ENCODE measurements at places on chromosomes 11 and 22. TPM values are rescaled to one million over a fixed set of nuclear protein-coding genes. Genes with fewer than 3 reads are reported as not detected.

Gene LIF
- 0.19 TPM for total RNA-seq

Gene MMP13
- total RNA-seq = not detected

Gene HORMAD2
- total RNA-seq = not detected

Gene APOL5
- total RNA-seq = not detected

Gene PLAAT5
- not detected for total RNA-seq

Gene PGA5
- not detected for total RNA-seq

Gene DCDC1
- under 0.01 TPM for total RNA-seq

Gene ZNF215
- 4.1 TPM for total RNA-seq

Gene OR52I1
- not detected for total RNA-seq

Gene MPPED2
- total RNA-seq = 0.33 TPM

Gene MS4A4A
- not detected for total RNA-seq

Gene DUSP8
- total RNA-seq = 0.57 TPM

Gene P4HA3
- total RNA-seq = 43.8 TPM
